ENCODE measurements at places on chromosomes 2 and 18.

GRCh38 chr2:172586245-172586891, 30.5 kb downstream of the PDK1 start:
- DNase-seq = no peak

DNA sequence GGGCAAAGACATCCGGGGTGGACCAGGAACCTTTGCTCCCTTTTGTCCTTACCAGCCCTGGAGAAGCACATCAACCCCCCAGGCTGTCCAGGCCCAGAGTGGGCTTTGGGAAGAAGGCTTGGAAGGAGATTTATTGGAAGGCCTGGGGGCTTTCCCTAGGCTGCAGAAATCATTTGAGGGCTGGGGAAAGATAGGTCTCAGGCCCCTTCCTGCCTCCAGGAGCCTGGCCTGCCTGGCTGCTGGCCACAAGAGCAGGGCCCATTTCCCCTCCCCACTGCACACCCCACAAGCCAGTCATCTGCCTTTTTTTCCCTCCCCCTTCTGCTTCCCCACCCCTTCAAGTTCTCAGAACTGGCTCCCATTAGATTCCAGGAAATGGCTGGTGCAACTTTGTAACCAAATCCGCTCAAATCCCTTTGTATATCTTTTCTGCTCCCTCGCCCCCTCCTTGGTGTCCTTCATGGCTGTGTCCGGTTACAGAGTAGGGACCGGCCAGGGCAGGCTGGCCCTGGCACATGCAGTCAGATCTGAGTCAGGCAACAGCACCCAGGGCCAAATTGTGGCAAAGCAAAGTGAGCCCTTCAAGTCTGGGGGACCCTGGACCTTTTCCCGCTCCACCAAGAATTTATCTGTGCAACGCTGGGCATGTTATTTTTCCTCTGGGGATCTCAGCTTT, 20.8 kb upstream of the TNP1 start:
- DNase-seq = peak; percentile 72

GRCh38 chr2:228059735-228060134, 121.8 kb downstream of the SPHKAP start:
- DNase-seq = no peak

DNA sequence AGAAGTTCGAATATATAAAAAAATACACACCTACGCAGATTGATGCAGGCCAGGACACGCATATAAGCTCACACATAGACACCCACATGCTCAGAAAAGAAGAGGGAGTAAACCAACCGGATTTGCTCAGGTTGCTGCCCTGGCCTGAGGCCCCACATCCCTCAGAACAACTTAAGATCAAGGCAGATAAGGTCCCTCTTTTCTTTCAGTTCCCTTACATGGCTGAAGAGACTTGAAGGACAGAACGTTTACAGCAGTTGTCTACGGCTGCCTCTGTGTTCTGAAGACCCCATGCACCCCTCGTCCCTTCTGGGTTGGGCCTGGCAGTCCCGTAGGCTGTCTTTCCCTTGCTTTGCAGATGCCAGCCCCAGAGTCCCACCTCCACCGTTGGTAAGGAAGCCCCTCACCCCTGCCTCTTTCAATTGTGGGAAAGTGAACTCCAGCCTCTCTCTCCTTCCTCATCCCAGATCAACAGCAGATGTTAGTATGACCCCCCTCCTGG, 4.3 kb upstream of the NAGK start:
- DNase-seq = no peak

GRCh38 chr18:10041180-10041579, 127.4 kb downstream of the VAPA start:
- DNase-seq = no peak

GRCh38 chr2:103898561-103898960, 955.4 kb upstream of the POU3F3 start:
- DNase-seq = no peak

- no peak for DNase-seq
Measured at GRCh38 chr2:23423062-23423872, 38.3 kb downstream of the KLHL29 start.

- no peak for DNase-seq
Measured at GRCh38 chr18:35624146-35624545, 42.6 kb downstream of the GALNT1 start.

DNA sequence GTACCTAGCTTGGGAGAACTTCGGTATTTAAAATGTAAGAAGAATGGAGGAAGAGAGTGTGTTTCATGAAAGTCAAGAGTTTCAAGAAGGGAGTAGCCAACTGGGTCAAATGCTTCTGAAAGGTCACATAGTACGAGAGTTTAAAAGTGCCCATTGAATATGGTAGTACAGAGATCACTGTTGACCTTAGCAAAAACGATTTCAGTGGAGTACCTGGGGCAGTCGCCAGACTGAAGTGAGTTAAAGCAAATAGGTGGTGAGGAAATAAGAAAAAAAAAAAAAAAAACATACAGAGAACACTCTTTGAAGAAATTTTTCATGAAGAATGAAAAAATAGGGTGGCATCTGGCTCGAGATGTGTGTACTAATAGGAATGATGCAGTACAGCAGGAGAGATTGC, 11.5 kb downstream of the LIPT1 start:
- DNase-seq = no peak

DNA sequence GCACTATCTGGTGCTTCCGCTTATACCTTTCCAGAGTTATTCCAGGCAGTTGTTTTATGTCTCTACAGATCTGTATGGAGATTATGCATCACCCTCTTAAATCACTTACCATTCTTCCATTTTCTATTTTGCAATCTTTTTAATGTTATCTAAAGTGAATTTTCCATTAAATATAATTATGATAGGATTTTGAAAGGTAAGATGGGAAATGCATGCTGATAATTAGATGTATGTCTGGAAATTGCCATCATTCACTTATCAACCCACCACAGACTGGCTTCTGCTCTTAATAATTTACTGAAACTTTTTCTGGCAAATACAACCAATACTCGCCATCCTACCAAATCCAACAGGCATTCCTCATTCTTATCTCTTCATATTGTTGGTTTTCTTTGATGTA, 227.4 kb upstream of the MC4R start:
- no peak for DNase-seq

DNA sequence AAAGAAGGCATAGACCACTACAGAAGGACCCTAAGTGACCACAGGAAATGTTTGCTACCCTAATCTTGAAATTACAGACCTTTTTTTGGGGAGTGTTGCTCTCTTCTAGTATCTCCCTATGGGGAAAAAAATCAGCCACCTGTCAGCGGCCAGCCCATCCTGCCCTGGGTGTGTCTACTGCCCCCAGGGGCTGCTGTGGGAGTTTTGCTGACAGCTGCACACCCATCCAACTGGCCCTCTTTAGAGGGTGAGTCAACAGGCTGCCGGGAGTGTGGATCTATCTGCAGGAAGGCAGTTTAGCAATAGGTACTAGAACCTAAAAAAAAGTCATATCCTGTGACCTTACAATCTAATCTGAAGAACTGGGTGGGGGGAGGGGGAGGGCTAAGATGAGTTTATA, 796 bp upstream of the DYSF start:
- DNase-seq = no peak

DNA sequence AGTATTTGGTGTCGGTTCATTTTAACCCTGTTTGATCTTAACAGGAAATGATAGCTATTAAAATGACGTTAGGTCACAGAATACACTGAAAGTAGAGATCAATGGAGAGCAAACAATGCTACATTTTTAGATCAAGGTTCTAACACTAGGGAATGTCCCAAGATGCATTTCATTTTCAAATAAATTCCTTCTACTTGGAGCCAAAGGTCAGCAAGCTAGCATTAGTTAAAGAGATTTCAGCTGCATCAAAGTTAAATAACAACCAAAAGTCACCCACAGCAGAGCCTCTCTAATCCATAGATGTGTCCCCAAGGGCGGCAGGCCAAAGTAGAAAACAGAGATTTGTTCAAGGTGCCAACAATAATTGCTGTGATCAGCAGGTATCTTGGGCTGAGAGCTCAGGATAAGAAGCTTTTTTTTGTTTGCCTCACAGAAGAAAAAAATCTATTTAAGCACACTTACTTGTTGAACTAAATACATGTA, 1233.6 kb upstream of the TMEFF2 start:
- DNase-seq = no peak

GRCh38 chr18:32271672-32272208, 81.9 kb downstream of the MEP1B start:
- DNase-seq = peak; percentile 3

DNA sequence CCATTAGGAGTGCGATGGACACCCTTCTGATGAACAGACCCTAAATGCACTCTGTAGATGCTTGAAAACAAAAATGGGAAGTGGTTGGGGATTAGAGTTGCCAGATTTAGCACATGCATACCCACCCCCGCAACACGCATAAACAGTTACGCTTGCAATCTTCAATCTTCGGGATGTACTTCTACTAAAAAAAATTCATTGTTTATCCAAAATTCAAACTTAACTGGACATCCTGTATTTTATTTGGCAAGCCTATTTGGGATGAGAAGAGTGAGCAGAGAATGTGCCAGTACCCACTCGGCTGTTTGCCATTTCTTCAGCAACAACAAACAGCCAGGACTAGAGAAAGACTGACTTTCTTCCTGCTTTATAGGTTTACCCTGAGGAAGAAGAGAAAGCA, 18.4 kb downstream of the KIAA2012 start:
- peak; percentile 43 for DNase-seq

GRCh38 chr2:127669056-127669455, 6.3 kb downstream of the LIMS2 start:
- no peak for DNase-seq

GRCh38 chr18:3869848-3870247, 419.9 kb downstream of the TGIF1 start:
- peak; percentile 27 for DNase-seq

DNA sequence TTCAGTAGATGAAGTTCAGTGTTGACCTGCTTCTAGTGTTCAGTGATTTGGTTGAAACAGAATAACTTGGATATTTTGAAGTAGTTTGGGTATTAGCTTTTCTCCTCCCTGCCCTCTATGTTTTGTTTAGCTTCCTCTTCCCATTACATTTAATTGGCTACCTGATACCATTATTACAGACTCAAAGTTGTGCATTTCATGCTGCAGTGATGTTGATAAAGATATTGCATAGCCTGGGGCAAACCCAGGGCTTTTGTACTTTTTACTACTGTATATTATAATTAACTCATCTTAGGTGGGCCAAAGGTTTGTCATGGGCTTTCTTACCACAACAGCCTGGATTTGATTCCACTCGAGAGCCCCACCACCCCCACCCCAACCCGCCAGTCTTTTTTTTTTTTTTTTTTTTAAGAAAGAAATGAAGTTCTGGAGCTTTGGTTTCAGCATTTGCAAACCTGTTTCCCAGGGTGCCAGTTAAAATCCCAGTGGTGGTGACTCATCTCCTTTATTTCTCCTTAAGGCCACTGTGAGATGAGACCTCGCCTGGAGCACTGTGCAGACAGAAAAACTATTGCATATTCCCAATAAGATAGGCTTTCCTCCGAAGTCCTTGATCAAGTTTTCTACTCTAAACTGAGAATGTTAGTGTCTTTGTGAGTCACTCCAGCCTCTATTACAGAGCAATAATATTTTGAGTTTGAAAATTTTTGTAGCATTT, 393.7 kb upstream of the FANCL start:
- no peak for DNase-seq

DNA sequence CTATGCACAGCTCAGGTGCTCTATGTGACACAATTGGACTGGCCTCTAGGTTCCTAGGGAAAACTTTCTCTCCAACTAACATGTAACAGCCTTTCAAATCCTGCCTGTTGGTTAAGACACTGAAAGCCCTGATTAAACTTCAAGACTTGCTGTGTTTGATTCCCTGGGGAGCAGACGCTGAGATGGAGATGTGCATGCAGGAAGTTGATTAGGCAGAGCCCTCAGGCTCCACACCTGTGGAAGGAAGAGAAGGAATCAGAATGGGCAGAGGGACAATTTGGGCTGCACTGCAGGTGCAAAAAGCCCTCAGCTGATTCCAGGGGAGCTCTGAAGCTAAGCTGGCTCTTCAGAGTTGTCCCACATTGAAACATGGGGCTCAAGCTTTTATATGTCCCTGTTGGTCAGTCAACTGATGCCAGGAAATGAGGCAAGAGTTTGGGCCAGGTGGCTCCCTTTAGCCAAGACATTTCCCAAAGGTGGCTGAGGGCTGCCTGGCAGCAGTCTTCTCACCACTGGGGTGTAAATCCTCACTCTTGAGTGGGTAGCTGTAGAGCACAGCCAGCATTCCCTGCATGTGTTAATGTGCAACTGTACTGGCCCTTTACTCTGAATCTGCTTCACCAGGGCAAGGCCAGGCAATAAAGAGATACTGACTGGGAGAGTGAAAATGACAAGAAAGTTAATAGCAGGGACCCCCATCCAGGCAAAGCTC, 199.5 kb upstream of the DDX18 start:
- no peak for DNase-seq

GRCh38 chr18:40414155-40414754, 1540.8 kb upstream of the PIK3C3 start:
- DNase-seq = no peak

- DNase-seq = no peak
Measured at GRCh38 chr2:96891591-96892333, 21.9 kb upstream of the SEMA4C start.

DNA sequence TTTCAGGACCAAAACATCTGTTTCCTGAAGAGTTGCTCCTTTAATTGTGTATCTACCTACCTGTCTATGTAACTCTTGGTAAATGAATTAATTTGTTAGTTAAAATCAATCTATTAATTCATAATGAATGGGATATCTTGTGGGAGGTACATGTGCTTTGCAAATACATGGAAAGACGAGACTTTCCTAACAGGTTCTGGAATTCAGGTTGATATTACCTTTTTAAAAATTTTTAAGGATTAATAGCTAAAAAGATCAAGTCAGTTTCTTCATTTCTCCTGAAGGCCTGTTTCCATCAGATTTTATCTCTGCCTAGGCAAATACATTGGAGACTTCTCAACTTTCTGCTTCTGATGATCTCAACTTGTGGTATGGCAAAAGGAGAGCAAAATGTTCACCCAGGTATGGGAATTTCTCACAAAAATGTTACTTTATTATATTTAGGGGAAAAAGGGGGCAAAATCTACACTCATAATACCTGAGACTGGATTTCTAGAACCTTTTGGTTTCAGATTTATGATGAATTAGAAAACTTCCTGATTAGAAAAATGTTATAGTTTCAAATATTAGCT, 7.4 kb downstream of the TFPI start:
- no peak for DNase-seq

DNA sequence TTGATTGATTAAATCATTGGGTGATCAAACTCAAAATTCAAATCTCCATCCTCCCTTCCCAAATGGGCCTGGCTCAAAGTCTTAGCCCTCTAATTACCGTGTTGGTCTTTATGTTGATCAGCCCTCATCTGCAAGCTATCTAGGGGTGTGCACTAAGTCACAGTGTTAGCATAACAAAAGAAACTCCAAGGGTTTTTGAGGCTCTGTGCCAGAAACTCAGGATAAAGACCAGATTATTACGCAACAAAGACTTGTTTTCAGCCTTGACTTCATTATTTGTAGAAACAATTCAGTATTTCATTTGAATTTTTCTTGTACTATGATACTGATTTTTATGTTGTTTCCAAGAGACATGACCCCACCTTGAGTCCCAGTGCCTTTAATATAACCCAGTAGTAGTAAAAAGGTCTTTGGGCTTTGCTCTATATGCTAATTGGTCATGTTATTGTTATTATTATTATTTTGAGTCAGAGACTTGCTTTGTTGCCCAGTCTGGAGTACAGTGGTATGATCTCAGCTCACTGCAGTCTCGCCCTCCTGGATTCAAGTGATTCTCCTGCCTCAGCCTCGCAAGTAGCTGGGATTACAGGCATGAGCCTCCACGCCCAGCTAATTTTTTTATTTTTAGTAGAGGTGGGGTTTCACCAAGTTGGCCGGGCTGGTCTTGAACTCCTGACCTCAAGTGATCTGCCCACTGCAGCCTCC, 13.9 kb downstream of the PSMD14 start:
- DNase-seq = no peak

- peak; percentile 70 for DNase-seq
Measured at GRCh38 chr18:77065221-77065981, 67.2 kb downstream of the MBP start.

Data from AG04450 (cell line).